Stimulated activated CD8-positive, alpha-beta memory T cell treated with anti-CD3 and anti-CD28 coated beads, Interleukin-4, amount 100 ng/mL, for 4 hours (primary cell): ENCODE measurements at places on chromosomes 16 and 17.

DNA sequence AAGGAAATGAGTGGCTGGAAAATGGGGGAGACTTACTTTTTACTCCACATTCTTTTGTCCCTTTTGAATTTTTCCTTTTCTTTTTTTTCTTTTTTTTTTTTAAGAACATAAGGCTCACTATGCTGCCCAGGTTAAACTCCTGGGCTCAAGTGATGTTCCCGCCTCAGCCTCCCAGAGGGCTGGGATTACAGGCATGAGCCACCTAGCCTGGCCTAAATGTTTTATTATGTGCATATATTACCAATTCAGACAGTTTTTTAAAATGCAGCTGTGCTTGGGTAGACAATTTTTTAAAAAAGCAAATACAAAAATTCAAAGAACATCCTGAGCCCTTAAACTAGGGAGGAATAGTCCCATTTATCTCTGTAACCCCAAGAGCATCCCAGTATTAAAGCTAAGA is 28.3 kb downstream of the PSME3IP1 start:
- DNase-seq, result no peak

- no peak for DNase-seq
Measured at GRCh38 chr17:42313773-42314566, 25.7 kb downstream of the STAT5A start.

GRCh38 chr17:82876602-82877379 is 37.0 kb upstream of the ZNF750 start:
- DNase-seq, result no peak

GRCh38 chr17:29246628-29247027 is at the start of gene CRYBA1:
CRYBA1 (plus strand) TSS chr17:29246859; CDS start chr17:29246864, 5 bp downstream.
- no peak for DNase-seq

DNA sequence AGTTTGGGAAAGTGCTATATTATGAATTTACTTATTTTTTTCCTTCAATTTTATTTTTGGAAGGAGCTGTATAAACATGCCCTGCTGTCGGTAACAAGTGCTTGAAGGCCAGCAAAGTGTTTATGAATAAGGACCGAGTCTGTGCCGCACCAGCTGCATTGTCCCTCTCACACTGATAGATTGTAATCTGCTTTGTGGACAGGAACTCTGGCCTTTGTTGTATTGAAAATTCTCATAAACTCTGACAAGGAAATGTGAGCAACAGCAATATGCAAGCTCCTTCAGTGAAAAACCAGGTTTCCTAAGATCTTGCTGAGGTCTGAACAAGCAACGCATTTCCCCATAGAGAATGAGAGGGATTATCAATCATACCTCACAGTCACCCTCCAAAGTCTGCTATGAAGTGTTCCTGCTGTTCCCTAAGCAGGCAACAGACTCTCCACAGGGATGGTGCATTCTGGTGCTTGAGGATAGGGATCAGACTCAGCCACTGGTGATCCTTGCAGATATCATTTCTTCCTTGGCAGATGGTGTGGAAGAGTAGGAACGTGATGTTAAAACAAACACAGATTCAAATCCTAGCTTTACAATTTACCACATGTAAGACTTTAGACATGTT is 109.6 kb downstream of the KCNJ2 start:
- DNase-seq, result no peak

DNA sequence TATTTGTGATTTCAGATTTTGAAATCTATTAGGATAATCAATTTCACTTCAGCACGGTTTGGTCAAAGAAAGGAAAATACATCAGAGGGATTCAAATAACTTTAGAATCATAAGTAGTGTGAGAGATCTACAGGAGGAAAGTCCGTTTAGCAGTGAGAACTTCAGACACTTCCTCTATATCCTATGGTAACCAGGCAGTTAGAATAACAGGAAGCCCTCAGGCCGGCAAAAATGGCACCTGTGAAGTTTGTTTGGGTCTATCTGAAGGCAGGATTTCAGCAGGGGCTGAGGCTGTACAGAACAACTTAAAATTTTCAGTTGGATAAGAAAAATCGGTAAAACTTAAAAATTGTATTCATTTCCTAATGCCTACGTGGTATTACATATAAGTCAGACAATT is 24.9 kb downstream of the KCNJ16 start:
- no peak for DNase-seq

- DNase-seq, result no peak
Measured at GRCh38 chr16:8691728-8692127, 17.3 kb downstream of the ABAT start.

DNA sequence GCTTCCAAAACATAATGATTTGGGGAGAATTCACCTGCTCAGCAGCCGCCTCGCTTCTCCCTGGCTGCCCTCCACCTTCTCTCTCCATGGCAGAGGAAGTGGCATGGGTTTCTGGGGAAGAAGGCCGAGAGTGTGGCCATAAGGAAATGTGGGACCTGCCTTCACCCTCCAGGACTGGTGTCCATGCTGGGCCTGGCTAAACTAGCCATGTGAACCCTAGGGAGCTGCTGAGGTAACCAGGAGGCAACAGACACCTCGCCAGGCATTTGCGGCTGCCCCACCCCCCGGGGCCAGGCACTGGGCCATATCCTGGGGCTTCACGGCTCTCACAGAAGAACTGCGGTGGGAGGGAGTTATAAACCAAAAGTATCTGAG is 9.9 kb upstream of the CMTM4 start:
- DNase-seq, result no peak

GRCh38 chr17:76318586-76318985 is 10.5 kb upstream of the QRICH2 start:
- no peak for DNase-seq

DNA sequence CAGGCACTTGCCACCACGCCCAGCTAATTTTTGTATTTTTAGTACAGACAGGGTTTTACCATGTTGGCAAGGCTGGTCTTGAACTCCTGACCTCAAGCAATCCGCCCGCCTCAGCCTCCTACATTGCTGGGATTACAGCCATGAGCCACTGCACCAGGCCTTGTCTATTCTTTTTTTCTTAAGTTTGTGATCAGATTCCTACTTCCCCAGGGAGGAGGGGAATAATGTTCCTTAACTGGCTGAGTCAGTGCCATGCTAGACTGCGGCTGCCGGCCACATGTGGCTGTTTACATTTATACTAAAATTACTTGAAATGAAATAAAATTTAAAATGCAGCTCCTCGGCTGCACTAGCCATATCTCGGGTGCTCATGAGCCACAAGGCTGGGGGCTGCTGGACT is 27.8 kb upstream of the USP36 start:
- DNase-seq, result no peak
